ENCODE measurements at places on chromosomes 3 and 15. TPM values are rescaled to one million over a fixed set of nuclear protein-coding genes. Genes with fewer than 3 reads are reported as not detected.

GRCh38 chr3:152403632-152404066, 134.9 kb downstream of the MBNL1 start:
- DNase-seq, result peak; percentile 76

- no peak for DNase-seq
These were observed 7.4 kb downstream of the DPH3 start for GRCh38 chr3:16257309-16257708.

- no peak for DNase-seq
These were observed 299.3 kb upstream of the LYSMD4 start for GRCh38 chr15:100032358-100033085.

DNA sequence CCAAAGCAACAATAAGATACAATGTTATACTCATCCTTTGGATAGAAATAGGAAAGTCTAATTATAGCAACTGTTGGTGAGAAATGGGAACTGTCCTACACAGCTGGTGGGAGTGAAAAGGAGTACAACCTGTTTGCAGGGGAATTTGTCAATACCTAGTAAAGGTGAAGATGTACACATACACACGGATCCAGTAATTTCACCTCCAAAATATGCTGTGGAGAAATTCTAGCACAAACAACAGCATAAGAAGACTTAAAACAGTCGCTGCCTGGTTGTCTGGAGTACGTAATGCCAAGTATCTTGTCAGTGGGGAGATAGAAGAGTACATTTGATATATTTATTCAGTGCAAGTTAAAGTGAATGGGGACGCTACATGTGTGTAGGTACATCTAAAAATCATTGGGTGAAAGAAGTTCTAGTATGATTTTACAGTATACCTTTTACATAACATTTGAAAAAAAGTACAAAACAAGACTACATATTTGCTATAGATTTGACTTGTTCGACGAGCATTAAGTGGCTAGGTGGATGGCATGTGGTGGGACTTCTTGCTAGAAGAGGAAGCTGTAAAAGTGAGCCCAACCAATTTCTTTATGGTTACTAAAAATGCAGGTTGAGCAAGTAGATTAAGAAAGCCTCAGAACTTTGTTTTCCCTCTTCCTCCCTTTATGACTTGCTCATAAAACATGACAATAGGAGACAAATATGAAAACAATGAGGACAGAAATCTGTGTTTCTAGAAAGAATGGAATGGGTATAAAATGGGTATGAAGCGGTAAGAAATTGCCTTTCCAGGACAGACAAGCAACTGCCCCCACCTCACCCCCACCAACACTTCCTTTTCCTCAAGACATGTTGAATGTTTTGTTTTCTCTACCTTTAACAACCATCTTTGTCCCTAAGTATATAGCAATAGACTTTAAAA, 50.2 kb upstream of the CCR4 start:
- DNase-seq, result no peak

DNA sequence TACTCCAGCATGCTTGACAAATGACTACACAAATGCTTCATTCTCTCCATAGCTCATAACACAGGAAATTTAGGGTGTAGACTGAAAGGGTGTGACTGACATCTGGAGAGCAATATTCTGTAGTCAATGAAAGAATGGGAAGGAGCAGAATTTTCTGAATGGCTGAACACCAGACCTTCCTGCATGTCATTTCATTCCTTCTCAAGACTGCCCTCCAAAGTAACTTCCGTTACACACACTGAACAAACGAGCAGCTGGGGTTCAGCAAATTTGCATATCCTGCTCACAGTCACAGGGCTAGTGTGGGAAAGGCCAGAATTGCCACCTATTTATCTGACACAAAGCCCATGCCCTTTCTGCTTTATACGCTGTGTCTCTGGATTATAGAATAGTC, 325.0 kb upstream of the CFAP20DC start:
- DNase-seq, result no peak

- no peak for DNase-seq
These were observed 2.9 kb upstream of the RASGRF1 start for GRCh38 chr15:79093352-79093935.

Gene CILP
- total RNA-seq, result not detected

Gene GOLGA6A
- total RNA-seq, result not detected

Gene MCTP2
- total RNA-seq, result 25.7 TPM

Gene SLC6A1
- total RNA-seq, result not detected
